HS-27A (cell line): ENCODE measurements at places on chromosomes 7 and 10.

- DNase-seq, result no peak
Measured at GRCh38 chr7:88310956-88311674, 4.4 kb upstream of the STEAP4 start.

DNA sequence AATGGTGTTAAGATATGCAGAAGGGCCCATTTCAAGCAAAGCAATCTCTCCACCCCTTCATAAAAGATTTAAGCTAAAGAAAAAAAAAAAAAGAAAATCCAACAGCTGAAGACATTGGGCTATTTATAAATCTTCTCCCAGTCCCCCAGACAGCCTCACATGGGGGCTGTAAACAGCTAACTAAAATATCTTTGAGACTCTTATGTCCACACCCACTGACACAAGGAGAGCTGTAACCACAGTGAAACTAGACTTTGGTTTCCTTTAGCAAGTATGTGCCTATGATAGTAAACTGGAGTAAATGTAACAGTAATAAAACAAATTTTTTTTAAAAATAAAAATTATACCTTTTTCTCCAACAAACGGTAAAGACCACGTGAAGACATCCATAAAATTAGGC is 28.6 kb downstream of the PPP3CB start:
- no peak for DNase-seq

GRCh38 chr7:71598553-71598952 is 466.6 kb downstream of the GALNT17 start:
- DNase-seq, result no peak

- DNase-seq, result no peak
Measured at GRCh38 chr7:137870684-137871083, 23.9 kb upstream of the DGKI start.

GRCh38 chr7:2943851-2944601 is 99.6 kb downstream of the CARD11 start:
- DNase-seq, result no peak

DNA sequence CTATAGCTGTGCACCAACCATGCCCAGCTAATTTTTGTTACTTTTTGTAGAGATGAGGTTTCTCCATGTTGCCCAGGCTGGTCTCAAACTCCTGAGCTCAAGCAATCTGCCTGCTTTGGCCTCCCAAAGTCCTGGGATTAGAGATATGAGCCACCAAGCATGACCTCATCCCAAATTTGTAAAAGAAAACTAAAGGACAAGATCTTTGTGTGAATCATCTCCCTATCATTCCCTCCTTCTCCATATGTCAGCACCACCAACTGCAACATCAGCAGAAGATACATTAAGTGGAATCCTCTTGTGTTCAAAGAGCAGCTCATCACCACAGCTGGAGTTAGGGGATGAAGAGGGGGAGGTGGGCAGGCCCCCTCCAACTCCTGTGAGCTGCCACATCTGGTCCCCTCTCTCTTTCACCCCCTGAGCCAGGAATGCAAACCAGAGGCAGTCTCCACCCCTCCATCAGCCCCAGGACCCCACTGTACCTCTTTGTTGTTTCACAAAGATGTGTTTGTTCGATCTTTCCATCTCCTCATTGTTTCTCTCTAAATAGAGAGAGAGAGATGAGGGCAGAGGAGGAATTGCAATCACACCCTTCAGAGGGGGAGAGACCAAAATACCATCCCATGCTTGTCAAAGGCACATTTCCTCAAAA is 47.3 kb upstream of the PIP4K2A start:
- no peak for DNase-seq

DNA sequence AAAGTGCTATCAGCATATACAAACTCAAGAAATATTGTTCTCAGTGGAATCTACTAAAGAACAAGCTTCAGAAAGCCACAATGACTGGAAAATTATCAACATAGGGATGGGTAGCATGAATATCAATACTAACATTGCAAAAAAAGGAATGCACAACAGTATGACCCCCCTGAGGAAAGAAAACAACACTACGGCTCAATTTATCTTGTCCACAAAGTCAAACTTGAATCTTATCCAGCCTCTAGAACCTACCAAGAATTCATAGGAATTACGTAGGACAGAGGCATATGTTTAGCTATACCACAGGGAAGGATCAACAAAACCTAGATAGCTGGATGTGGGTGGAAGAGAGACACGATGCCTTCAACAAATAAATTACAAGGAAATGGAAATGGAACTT is 54.6 kb downstream of the AGMO start:
- DNase-seq, result no peak

GRCh38 chr7:18890134-18890533 is 227.3 kb downstream of the TWIST1 start:
- DNase-seq, result no peak

DNA sequence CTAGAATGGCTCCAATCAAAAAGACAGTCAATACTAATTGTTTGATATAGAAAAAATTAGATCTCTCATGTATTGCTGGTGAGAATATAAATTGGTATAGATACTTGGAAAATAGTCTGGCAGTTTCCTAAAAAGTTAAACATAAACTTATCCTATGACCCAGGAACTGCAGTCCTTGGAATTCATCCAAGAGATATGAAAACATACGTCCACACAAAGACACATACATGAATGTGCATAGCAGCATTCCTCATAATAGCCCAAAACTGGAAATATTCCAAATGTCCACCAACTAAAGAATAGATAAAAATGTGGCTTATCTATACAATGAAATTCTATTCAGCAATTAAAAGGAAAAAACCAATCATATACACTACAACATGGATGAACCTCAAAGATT is 128.4 kb downstream of the ZFAND4 start:
- DNase-seq, result no peak

DNA sequence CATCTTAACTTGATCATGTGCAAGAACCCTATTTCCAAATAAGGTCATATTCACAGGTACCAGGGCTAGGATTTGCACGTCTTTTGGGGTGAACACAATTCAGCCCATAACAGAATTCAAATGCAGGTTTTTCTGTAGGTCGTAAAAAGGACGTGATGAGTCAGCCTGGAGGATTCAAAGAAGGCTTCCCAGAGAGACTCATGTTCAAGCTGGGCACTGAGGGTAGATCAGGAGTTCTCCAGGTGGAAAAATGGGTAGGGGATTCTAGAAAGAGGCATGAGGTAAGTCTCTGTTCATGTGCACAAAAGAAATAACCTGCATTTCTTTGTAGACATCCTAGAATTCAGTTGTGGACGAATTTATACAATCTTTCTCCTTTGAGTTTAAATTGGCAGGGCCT is 160.4 kb downstream of the RPS24 start:
- no peak for DNase-seq

- DNase-seq, result no peak
Measured at GRCh38 chr7:142301923-142302550, 44.2 kb upstream of the PRSS58 start.

- no peak for DNase-seq
Measured at GRCh38 chr7:103686763-103687162, 240.8 kb upstream of the SLC26A5 start.

DNA sequence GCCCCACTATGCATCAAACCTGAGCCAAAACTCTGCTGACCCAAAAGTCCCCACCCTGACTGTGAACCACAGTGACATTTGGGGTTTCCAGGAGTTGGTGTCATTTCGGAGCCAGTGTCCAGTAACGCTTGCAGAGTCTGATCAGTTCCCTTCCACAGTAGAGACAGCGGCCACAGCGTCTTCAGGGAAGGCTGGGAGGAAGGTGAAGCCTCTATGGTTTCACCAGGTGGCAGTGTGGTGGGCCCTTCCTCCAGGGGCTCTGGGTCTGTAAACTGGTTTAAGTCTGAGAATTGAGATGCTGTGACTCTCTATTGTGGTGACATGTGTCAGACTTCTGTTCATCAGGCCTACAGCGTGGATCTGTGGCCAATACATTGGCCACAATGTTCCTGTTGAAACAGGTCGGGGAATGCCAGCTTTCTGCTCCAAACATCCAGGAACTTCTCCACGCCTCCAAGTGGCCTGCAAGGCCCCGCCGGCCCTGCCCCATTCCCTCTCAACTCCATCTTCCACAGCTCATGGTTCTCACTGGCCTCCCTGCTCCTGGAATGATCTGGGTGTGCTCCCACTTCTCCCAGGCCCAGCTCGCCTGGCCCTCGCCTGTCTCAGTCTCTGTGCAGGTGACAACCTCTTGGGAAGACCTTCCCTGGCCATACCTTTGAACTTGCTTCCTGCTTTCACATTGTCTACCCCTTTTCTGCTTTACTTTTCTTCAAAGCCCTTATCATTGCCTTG is 124.5 kb upstream of the FAM20C start:
- DNase-seq, result no peak

GRCh38 chr10:81909453-81909852 is 34.5 kb downstream of the NRG3 start:
- DNase-seq, result no peak

DNA sequence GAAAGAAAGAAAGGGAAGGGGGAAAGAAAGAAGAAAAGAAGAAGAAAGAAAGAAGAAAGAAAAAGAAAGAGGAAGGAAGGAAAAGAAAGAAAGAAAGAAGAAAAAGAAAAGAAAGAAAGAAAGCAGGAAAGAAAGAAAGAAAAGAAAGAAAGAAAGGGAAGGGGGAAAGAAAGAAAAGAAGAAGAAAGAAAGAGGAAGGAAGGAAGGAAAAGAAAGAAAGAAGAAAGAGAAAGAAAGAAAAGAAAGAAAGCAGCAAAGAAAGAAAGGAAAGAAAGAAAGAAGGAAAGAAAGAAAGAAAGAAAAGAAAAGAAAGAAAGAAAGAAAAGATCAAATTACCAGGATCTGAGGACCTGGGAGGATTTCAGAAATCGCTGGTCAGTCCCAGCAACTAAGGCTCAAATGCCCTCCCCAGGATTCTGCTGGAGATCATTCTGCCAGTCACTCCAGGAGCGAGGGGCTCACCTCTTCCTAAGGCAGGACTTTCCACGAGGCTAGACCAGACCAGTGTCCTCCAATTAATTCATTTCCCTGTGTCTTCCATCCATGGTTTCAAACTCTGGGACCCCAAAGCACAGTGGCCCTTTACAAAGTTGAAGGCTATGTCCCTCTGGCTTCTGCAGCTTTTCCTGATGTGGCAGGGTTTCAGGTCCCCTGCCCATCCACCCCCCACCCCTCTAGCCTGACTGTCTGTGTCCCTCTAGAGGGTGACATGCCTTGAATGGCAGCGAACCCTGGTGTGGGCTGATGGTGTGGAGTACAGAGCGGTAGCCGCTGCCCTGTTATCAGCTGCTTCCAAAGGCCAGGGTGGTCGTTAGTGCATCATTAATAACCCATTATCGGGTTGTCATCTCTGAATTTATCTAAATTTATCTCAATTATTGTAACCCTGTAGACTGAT is 77.9 kb downstream of the PARP12 start:
- no peak for DNase-seq

GRCh38 chr7:46832136-46832535 is 749.8 kb downstream of the TNS3 start:
- no peak for DNase-seq

GRCh38 chr10:69904533-69904932 is 102.8 kb downstream of the COL13A1 start:
- no peak for DNase-seq

GRCh38 chr7:106346167-106346677 is 61.4 kb upstream of the NAMPT start:
- DNase-seq, result no peak

GRCh38 chr7:34807548-34808340 is 149.7 kb downstream of the NPSR1 start:
- no peak for DNase-seq

- no peak for DNase-seq
Measured at GRCh38 chr7:134301592-134301991, 15.1 kb downstream of the SLC35B4 start.

DNA sequence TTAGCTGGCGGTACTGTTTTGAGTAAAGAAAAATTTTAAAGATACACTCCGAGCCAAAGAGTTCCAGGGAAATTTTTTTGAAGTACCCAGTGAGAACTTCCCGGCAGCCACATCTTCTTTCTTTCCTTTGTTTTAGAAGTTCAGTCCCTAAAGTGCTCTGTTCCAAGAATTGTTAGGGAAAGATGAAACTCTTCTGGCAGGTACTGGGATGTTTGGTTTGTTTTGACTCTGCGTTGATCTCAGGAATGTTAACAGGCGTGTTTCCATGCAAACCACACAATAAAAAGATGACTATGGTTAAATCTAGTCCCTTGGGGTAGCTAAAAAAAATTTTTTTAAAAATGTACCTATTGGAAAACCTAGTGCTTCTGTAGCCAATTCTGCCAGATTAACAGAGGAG is 224.7 kb upstream of the PHYHIPL start:
- no peak for DNase-seq

DNA sequence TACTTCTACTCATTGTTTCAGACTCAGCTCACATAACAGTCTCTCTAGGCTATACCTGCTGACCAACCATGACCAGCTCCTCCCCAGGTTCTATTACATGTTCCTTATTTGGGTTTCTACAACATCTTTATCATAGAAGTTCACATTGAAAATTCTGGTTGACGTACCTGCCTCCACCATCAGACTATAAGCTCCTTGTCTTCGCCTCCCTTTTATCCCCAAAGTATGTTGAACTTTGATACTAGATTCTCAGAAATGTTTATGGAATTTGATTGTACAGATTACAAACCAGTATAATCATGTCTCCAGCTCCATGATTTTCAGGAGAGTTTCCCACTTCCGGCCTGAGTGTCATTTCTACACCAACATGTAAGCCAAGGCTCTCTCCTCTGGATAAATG is 15.0 kb downstream of the NPSR1 start:
- no peak for DNase-seq
